Lung microvascular endothelial cell (primary cell): ENCODE measurements at places on chromosomes 2 and 18. TPM values are rescaled to one million over a fixed set of nuclear protein-coding genes. Genes with fewer than 3 reads are reported as not detected.

DNA sequence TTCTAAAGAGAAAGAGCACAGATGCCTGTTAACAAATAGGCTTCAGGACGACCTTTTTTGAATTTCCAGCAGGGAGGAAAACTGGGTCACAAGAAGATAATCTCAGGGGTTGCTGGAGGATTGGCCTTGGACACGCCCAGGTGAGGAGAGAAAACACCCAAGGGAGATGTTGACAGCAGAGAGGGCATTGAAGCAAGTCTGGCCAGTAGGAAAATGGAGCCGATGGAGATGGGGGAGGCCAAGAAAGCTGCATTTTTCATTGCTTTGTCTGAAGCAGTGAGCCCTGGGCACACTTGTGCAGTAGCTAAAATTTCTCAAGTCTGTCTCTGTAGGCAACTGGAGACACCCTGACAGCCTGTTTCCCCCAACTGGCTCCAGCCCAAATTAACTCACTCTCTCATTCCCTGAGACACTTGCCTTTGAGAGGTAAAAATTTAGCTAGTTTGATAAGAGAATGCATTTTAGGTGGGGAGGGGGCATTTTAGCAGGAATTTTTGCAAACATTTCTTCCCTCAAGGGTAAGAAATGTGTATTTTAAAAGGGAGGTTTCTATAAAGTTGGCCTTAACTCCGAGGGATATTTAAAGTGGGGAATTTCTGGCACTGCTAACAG, 165.5 kb downstream of the TGIF1 start:
- DNase-seq: no peak

GRCh38 chr2:204274429-204274828, 270.8 kb upstream of the PARD3B start:
- DNase-seq: no peak

- no peak for DNase-seq
These were observed 51.9 kb upstream of the SPTBN1 start for GRCh38 chr2:54404270-54404669.

- no peak for DNase-seq
These were observed 26.3 kb upstream of the NPC1 start for GRCh38 chr18:23612434-23613090.

Gene C2orf68
- 14.8 and 23.8 TPM in 2 replicates for total RNA-seq

Gene STPG4
- 0.20 TPM in 1 of 2 replicates, not detected in the other for total RNA-seq

- DNase-seq: no peak
These were observed 192.2 kb downstream of the ZNF385B start for GRCh38 chr2:179669196-179669595.

DNA sequence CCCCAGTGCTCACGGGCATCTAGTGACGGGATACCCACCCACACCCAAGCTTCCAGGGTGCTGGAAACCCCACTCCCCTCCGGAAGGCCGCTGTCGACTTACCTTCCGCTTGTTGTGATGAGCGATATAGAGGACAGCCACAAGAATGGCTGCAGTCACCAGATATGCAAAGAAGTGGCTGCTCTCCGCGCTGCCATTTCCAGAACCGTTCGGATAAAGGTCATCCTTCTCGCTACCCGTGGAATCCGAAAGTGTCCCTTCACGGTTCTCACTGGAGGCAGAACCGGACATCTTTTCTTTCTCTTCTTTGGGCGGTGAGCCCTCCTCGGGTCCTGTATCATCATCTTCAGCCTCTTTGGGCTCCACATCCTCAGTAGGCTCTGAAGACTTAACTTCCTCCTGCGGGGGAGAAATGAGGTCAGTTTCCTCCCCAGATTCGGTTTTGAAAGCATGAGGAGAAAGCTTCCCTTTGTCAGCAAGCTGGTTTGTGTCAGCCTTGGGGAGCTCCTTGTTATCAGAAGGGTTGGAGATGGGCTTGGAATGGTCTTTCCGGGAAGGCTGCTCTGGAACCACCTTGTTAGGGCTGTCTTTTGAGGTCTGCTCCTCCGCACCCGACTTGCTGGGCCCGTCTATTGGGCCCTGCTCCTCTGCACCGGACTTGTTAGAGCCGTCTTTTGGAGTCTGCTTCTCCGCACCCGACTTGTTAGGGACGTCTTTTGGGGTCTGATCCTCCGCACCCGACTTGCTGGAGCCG, 1.2 kb downstream of the TGOLN2 start:
- DNase-seq: peak; percentile 69

- DNase-seq: no peak
These were observed 13.0 kb upstream of the RTN4 start for GRCh38 chr2:55063226-55063625.

Gene C1QL2
- not detected in 2 replicates for total RNA-seq

GRCh38 chr18:8951491-8951890, 151.0 kb upstream of the NDUFV2 start:
- no peak for DNase-seq

Gene GATA6
- 0.40 and 0.44 TPM in 2 replicates for total RNA-seq

- DNase-seq: no peak
These were observed 7.1 kb downstream of the DSG1 start for GRCh38 chr18:31325051-31325450.

DNA sequence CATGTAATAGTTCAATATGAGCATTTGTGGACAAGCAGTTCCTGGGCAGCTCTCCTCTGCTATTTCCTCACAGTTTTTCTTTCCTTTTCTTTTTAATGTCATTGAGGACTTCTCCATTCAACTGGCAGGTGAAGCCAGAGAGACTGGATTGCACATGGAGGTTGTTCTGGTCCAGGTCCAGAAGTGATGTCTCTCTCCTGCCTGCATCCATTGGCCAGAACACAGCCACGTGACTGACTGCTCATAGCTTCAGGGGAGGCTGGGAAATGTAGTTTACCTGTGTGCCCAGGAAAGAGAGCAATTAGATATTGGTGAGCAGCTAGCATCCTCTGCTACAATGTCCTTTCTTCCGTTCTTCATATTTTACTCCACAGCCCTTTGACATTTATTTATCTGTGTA, 20.2 kb upstream of the ADAM23 start:
- peak; percentile 16 for DNase-seq

DNA sequence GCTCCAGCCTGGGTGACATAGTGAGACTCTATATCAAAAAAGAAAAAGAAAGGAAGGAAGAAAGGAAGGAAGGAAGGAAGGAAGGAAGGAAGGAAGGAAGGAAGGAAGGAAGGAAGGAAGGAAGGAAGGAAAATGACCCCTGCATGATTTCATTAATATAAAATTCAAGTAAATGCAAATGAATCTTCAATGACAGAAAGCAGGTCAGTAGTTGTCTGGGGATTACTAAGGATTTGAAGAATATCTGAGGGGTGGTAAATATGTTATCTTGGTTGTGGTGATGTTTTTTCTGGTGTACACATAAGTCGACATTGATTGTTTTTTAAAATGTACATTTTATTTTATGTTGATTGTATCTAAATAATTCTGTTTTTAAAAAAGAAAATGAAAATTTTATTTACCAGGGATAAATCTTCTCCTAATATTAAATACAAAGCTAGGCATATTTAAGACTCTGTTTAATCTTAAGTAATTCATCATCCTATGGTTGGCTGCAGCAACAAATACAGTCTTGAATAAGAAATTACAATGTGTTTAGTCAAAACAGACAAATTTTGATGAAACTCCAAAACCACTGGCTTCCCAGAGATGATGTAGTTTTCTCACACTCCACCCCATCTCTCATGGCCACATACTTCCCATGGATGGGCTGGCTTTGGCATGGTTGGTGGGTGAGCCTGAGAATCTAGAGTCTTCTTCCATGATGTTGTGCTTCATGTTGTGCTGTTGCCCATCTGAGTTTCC, 314.7 kb upstream of the REG3G start:
- DNase-seq: no peak

Gene IL36B
- total RNA-seq: not detected in 2 replicates

Gene ADNP2
- 10.7 and 12.1 TPM in 2 replicates for total RNA-seq

Gene TIGD1
- 0.87 and 1.8 TPM in 2 replicates for total RNA-seq

DNA sequence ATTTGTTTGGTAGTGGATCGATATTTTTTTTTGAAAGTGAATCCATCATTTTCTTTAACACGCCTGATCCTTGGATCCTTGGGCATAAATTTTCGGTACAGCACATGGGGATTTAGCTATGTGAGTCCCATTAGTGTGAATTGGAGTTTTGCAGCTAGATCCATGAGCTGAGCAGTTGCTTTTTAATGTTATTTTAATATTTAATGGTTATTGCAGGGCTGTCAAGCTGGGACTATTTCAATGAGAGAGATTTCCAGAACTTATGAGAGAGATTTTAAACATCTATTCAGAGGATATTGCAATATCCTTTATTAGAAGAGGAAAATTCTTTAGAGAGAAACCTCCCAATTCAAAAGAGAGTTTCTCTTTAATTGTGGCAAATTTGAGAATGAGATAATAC, 35.6 kb upstream of the TCF4 start:
- no peak for DNase-seq

DNA sequence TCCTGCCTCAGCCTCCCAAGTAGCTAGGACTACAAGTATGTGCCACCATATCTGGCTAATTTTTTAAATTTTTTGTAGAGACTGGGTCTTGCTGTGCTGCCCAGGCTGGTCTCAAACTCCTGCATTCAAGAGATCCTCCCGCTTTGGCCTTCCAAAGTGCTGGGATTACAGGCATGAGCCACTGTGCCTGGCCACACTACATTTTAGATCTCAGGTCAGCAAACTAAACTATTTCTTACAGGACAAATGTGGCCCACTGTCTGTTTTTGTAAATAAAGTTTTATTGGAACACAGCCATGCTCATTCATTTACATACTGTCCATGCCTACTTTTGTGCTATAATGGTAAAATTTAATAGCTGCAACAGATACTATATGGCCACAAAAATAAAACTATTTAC, 17.8 kb downstream of the INO80D start:
- DNase-seq: no peak

- DNase-seq: no peak
These were observed 31.7 kb upstream of the ASPRV1 start for GRCh38 chr2:69993048-69993565.

DNA sequence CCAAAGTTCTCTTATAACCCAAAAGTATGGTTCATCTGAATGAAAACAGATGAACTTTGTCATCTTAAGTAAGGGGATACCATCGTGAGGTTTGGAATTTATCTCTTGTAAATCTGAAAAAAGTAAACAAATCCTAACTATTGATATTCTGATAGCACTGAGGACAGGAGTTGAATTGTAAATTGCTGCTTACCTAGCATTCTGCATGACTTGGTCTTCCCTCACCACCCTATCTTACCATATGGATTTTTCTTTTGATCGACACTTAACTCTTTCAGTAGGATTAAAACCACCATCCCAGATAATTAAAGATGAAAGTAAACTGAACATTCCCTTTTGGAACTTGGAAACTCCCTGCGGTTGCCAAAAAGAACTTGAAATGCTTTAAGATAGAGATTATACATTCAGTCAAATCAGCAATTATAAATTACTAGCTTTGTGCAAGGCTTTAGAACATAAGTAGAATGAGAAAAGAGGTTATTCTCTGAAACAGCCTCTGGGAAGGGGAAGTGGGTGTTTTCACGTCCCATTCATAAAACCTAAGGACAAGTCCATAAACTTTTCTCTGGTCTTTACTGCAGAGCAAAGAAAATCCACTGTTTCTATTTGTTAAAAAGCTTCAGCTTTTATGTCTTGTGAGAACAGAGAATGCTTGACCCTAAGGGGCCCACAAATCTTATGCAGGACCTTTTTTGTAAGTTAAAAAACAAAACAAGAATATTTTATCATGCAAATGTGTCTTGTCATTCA, 49.7 kb upstream of the ZNF397 start:
- DNase-seq: no peak

GRCh38 chr2:240164586-240164985, 24.1 kb upstream of the OTOS start:
- DNase-seq: no peak

Gene LRRTM1
- not detected in 2 replicates for total RNA-seq

DNA sequence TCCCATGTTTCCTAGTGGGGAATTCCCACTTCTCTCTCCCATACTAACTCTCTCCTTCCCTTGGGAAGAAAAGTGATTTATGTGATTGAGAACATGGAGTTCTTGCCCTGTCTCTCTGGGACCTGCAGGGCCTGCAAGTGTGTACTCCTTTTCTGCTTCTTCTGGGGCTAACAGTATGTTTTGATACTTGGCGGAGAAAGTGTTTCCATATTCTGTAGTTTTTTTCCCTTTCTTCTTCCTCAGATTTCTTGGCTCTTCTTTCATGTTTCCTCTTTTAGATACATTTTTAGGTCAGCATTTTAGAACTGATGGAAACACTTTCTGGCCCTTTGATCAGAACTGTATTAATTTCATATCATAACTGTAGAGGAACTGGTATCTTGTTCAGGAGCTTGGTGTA, 352.2 kb downstream of the DLGAP1 start:
- no peak for DNase-seq

Gene USP37
- total RNA-seq: 4.8 and 8.9 TPM in 2 replicates

Gene FOSL2
- 19.0 and 54.8 TPM in 2 replicates for total RNA-seq

- no peak for DNase-seq
These were observed 11.5 kb downstream of the SPATS2L start for GRCh38 chr2:200317975-200318374.

DNA sequence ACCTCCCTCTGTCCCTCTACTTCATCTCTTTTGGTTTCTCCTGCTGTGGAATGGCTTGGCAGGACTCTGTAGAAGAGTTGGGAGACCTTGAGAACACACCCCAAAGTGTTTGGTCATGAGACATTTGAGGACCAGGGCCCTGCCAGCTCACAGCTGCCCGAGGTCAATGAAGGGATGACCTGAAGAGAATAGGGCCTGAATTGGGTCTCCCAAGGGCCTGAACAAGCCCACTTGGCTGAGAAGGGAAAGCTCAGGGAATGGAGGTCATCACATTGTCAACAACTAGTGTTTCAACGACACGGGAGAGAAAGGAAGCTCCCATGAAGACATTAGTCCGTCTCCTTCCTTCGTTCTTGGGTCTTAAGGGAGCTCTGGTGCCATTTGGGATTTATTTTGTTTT, 52.8 kb downstream of the TTC32 start:
- DNase-seq: no peak

- no peak for DNase-seq
These were observed 150.4 kb upstream of the HDAC4 start for GRCh38 chr2:239551206-239551605.

Gene MEIS1
- 8.1 and 8.9 TPM in 2 replicates for total RNA-seq

Gene SPATA3
- total RNA-seq: not detected in 2 replicates

Gene CFAP65
- total RNA-seq: not detected in 2 replicates

DNA sequence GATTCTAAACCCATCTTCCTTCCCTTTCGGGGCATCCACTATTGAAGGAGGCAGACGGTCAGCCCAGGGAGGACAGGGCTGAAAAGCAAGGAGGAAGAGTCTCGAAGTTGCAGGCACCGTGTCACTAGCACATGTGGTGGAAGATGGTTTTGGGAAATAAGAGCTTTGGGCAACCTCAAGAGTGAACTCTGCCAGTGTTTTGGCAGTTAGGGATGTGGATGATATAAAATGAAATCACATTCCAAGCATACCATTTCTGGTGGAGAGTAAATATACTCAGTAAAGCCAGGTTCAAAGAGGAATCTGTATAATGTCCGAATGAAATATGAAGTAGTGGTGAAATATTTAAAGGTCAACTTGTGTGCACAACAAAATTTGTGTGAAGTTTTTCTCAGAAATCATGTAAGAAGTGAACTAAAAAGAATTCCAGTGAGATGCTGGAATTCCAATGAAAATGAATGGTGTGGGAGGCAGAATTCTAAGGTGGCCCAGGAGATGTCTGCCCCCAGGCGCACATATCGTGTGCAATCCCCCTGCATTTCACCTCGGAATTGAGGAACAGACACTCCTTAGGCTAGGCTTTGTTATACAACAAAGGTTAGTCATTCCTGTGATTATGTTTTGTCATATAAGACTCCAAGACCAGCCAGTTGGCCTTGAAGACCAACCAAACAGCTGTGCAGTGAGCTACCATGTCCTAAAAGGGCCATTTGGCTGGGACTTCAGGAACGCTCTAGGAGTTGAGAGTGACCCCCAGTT, 147.1 kb downstream of the SH3BP4 start:
- no peak for DNase-seq

Gene CXCR1
- not detected in 2 replicates for total RNA-seq

Gene TOGARAM2
- under 0.01 TPM in 2 replicates for total RNA-seq

GRCh38 chr18:25830787-25831186, 259.6 kb downstream of the SS18 start:
- DNase-seq: peak; percentile 26

Gene SLC14A1
- total RNA-seq: not detected in 2 replicates

Gene CRYGD
- not detected in 2 replicates for total RNA-seq
